ENCODE measurements at places on chromosomes 13 and 19.

GRCh38 chr13:93147298-93147645 is 79.3 kb upstream of the GPC6 start:
- DNase-seq = no peak

DNA sequence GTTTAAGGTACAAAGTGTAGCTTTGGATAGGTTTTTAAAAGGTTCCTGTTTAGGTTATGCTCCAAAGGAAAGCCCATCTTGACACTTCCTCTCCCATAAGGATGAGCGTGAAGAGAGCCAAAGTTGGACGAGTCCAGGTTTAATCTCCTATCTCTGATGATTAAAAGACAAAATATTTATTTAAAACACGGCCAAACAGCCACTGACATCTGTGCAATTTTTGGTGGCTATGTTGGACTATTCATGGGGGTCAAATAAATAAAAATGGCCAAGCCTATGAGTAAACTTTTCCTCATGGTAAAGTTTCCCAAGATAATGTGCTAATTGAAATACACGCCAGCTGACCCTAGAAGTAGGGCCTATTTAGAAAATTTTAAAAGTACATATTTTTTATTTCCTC is 69.0 kb upstream of the DOCK9 start:
- DNase-seq = no peak

DNA sequence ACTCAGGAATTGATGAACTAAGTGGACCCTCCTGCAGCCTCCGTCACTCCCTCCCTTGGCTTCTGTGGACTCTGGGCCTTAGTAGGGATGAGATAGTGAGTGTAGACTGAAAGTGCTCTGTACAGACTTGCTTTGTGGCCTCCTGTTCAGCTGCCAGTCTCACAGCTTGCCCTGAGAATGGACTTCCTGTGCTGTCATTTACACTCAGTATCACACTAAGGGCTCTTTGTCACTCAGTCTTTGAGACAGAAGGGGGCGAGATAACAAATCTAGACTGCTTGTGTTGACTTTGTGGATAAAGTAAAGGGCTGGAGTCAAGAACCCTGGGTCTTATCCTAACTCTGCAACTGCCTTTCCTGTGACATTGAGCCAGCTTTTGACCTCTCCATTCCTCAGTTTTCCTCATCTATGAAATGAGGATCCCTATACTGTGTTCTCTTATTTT is 21.0 kb upstream of the SPRY2 start:
- no peak for DNase-seq

DNA sequence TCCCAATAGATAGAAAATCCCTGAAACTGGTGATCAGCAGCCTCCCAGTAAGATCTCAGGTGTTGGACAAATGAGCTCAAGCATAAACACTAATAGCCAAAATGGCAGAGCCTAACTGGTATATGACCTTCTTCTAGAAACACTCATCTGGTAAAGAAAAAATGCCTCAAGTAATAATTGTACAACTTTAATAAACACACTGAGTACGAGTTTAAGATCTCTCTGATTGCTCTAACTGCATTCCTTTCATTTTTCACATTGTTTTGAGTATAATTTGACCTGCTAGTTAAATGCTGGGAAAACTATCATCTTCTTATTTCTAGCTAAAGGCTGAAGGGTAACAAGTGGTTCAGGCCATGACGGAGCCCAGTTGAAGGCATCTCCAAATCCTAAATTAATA is 2009.5 kb upstream of the PCDH20 start:
- no peak for DNase-seq

DNA sequence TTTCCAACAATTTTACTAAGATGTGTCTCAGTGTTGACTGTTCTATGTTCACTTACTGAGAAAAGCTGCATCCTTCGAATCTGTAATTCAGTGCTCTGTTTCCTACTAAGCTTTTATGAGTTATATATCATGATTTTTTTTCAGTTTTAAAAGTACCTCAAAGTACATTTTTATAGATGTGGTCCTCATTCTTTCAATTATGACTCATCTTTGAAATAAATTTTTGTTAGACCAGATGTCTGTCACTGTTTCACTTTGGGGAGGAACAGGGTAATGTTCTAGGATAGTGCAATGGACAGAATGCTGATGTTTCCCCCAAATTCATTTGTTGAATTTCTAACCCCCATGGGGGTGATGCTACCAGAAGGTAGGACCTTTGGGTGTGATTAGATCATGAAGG is 74.8 kb downstream of the NALCN start:
- no peak for DNase-seq

DNA sequence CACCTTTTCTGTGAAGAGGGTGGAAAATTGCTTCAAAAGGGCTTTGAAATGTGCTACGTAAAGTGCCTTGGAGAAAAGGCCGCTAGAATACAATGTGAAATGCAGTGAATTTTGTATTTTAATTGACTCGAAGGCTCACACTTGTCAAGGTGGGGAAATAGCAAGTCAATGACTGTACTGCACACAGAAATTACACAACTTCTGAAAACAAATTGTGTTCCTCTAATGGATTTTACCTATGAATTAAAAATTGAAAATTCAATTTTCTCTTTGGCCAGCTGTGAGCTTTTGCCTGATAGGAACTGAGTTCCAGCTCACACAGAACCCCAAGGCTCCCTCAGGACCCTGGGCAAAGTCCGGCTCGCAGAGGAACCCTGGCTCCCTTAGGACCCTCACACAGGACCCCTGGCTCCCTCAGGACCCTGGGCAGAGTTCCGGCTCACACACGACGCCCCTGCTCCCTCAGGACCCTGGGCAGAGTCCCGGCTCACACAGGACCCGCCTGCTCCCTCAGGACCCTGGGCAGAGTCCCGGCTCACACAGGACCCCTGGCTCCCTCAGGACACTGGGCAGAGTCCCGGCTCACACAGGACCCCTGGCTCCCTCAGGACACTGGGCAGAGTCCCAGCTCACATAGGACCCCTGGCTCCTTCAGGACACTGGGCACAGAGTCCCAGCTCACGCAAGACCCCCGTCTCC is 324.9 kb downstream of the UQCRFS1 start:
- no peak for DNase-seq

DNA sequence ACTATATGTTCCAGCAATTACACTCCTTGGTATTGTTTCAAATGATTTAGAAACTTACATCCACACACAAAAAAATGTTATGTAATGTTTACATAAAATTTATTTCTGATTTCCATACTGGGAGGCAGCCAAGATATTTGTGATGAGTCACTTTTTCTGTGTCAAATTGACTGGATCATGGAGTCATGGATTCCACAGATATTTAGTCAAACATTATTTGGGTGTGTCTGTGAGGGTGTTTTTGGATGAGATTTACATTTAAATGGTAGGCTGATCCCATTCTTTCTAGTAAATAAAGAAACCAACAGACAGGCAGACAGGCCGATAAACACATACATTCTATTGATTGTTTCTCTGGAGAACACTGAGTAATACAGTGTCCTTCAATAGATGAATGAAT is 562.8 kb downstream of the SLITRK6 start:
- peak; percentile 52 for DNase-seq

DNA sequence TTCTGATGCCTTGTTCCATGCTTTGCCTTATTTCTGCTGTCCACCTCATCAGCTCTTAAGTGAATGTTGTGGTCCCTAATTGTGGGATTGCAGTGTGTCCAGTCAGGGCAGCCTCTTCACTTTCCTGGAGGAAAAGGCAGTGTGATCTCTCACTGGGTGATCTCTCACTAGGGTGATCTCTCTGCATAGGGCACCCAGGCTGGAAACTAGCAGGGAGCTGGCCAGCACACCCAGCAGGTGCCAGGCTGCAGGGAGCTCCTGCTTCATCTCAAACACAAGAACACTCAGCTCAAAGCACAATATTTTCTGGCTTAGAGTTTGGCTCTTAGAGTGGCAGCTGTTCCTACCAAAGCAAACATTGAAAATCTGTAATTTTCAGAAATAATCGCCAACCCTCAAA is 36.5 kb upstream of the TSHZ3 start:
- no peak for DNase-seq

DNA sequence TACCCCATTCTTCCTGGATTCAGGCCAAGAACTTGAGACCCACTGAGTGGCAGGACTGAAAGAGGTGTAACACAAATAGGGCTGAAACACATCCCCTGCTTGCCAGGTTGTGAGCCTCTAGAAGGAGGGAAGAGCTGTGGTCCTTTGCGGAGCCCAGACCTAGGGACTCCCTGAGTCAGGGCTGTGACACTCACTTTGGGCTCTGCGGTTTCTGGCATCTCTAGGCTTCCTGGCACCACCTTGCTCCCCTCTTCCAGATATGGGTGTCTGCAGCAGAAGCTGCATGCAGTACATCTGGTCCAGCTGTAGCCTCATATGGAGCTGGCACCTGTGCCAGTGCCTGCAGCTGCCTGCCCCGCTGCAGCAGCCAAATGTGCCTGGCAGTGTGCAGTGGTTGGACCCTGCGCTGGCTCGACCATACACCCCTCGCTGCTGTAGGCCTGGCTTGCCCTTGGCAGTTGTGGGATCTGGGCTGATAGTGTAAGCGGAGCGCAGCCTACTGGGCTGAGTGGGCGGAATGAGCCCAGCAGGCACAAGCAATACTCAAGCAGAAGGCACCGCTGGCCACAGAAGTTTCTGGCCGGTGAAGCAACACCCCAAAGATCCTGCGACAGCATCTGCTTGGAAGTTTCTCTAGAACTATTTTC is 290.4 kb downstream of the SLITRK6 start:
- DNase-seq = no peak

GRCh38 chr13:67273001-67273400 is 42.9 kb upstream of the PCDH9 start:
- DNase-seq = no peak

- DNase-seq = no peak
These were observed 6.1 kb upstream of the ARRDC2 start for GRCh38 chr19:18001777-18002345.

DNA sequence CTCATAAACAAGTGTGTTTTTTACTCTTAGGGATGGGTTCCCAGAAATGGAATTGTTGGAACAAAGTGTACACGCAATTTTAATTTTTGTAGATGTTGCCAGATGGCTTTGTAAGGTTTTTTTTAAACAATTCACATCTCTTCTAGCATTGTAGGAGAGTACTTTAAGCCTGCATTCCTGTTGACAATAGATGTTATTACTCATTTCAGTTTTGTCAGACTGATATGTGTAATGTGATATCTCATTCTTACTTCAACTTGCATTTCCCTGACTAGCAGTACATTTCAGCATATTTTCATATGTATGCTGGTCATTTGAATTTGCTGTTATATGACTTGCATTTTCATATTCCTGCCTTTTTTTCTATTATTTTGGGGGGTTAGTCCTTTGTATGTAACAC is 186.6 kb upstream of the SLITRK6 start:
- no peak for DNase-seq

DNA sequence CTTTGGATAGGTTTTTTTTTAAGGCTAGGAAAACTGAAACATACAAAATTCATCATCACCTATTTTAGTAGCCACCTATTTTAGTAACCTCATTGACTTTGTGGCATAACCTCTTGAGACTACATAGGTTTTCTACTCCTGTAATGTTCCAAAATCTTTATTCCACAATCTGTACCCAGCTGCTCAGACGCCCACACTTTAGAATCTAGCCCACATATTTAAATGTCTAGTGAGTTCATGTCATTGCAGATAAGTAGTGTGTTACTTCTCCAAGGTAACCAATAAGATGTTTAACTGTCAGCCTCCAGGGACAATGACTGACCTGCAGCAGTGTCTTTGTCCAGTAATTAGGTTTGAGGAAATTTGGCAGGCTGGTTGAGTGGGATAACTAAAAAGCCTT is 330.2 kb downstream of the MZT1 start:
- DNase-seq = no peak

DNA sequence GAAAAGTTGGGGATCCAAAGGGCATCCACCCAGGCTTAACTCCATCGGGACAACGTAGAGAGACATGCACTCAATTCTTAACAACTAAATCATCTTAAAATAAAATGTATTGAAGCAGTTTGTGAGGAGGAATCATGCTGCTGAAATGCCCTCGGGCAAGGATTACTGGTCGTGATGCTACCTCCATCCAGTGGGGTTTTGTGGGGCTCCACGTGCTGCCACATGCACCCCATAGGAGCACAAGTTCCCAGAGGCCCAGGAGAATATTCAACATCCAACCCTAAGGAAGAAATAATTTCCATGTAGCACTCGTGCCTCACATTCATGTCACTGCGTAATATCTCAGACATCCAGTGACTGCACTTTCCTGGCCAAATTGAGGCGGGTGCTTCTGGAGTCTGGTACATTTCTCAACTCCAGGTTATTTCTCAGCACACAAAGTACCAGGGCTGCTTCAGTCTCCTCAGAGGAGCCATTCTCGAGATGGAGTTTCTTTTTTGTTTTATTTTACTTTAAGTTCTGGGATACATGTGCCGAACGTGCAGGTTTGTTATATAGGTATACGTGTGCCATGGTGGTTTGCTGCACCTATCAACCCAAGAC is 429.8 kb downstream of the FOXO1 start:
- DNase-seq = no peak

GRCh38 chr19:40025938-40026596 is 29.2 kb downstream of the ZNF546 start:
- DNase-seq = no peak

DNA sequence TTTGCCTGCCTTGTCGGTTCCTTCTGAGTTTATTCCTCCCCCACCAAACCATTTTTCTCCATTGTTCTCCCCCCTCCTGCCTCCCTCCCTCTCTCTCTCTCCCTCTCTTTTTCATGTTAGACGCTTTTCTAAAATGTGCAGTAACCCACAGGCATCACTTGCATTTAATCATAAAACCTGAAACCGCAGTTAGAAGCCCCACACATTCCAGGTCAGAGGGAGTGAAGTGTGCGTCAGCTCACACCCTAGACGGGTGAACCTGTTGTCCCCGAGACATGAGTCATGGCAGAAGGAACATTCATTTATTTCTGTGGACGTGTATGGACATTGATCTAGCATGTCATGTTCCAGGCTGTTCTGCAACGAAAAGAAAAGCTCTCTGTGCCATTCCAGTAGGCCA is 19.9 kb downstream of the ONECUT3 start:
- no peak for DNase-seq

- DNase-seq = no peak
These were observed 14.4 kb downstream of the BCAM start for GRCh38 chr19:44823373-44823698.

- DNase-seq = no peak
These were observed 5.6 kb downstream of the MICOS13 start for GRCh38 chr19:5674714-5675113.

- no peak for DNase-seq
These were observed 19.2 kb downstream of the ADGRE1 start for GRCh38 chr19:6906559-6907060.

- DNase-seq = no peak
These were observed 29.0 kb downstream of the TNFSF11 start for GRCh38 chr13:42602906-42603305.

- no peak for DNase-seq
These were observed 31.3 kb upstream of the HOMER3 start for GRCh38 chr19:18972301-18972811.

GRCh38 chr19:2166741-2167738 is 3.3 kb downstream of the DOT1L start:
- DNase-seq = no peak

GRCh38 chr19:49113762-49114629 is at the start of gene LIN7B:
Gene LIN7B (plus strand): TSS chr19:49114370. CDS start chr19:49114405, 35 bp downstream.
- no peak for DNase-seq

- no peak for DNase-seq
These were observed 29.7 kb downstream of the NKPD1 start for GRCh38 chr19:45130888-45131615.

Measured in fibroblast of skin of left biceps (primary cell).